Activated naive CD8-positive, alpha-beta T cell treated with anti-CD3 and anti-CD28 coated beads for 36 hours (primary cell): ENCODE measurements at places on chromosomes 16 and 17.
A peak's percentile ranks its signal among the peaks of the same experiment; 100 is the strongest.

DNA sequence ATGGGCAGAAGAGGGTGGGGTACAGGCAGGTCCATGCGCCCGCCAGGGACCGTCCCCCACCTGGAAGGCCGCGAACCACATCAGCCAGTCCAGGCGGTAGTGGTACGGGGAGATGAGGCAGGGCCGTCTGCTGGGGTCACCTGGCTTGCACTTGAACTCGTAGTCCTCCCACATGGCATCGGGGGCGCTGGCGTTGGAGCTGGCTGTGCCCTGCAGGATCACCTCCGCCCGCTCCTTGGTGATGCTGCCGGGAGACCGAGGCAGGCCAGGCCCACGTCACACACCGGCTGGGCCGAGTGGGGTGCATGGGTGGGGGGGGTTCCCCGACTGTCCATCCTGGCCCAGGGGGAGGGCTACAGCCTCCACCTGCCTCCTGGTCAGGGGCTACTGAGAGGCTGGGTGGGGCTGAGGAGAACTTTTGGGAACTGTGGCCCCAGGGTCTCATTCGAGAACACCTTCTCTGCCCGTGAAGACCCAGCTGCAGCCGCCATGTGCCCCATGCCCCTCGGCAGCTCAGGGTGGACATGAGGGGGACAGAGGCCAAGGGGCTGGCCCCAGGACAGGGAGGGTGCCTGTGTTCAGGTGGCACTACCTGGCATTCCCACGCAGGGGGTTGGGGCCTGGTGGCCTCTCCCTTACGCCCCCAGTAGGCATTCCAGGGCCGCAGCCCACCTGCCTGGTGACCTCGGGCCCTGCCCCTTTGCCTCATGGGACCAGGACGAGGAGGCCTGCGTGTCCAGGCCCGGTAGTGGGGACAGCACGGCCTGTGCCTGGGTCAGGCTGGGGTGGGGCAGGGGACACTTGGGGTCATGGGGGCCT is 69.5 kb upstream of the GNG13 start:
- no peak overlapping the region for H3K27ac ChIP-seq
- no peak for DNase-seq
- peaks cover 5% of the 10 kb centered on the region for H3K36me3 ChIP-seq
- H3K4me1 ChIP-seq: no peaks in the 10 kb centered on the region

DNA sequence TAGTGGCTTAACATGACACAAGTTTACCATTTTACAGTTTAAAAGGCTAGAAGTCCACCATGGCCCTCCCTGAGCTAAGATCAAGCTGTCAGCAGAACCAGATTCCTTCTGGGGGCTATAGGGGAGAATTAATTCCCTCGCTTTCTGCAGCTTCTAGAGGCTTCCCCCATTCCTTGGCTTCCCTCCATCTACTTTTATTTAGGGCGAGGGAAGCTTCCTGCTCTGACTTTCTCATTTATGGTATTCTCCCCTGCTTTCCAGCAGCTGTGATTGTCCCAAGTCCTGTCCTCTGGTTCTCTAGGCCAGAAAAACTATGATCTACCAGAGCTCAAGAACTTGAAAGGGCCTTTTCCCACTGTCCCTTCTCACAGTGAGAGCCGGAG is 4.3 kb downstream of the CETP start:
- H3K27me3 ChIP-seq: no peaks in the 10 kb centered on the region
- H3K4me3 ChIP-seq: peak overlapping the region; percentile 22
- H3K27ac ChIP-seq: peak overlapping the region; percentile 87

- H3K36me3 ChIP-seq: no peaks in the 10 kb centered on the region
- H3K27me3 ChIP-seq: peaks cover 49% of the 10 kb centered on the region
- H3K4me1 ChIP-seq: no peaks in the 10 kb centered on the region
- no peak overlapping the region for H3K27ac ChIP-seq
- H3K4me3 ChIP-seq: no peak overlapping the region
- no peak for DNase-seq
These were observed 3.3 kb upstream of the CA7 start for GRCh38 chr16:66840883-66841282.

GRCh38 chr16:89404561-89404960 is 85.8 kb downstream of the ANKRD11 start:
- H3K27me3 ChIP-seq: no peaks in the 10 kb centered on the region
- H3K36me3 ChIP-seq: peaks cover 22% of the 10 kb centered on the region
- H3K4me1 ChIP-seq: peaks cover 75% of the 10 kb centered on the region
- H3K27ac ChIP-seq: peak overlapping the region; percentile 88
- no peak for DNase-seq

DNA sequence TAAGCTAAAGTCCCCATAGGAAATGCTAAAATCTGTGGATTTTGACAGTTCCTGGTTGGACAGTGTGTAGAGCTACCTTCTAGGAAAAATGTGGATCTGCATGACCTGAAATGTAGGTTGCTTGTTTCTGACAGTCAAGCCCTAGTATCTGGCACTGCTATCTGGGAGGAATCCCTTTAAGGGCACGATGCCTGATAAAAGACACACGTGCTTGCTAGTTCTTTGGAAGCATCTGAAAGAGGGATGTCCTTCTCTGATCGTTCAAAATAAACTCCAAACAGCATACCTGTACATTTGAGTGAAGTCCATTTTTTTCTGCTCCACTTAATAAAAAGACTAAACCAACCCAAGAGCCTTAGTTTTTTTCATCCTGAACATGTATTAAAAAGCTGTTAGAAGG is 101.3 kb downstream of the CDK5R1 start:
- peaks cover 3% of the 10 kb centered on the region for H3K36me3 ChIP-seq
- H3K27ac ChIP-seq: no peak overlapping the region
- no peak overlapping the region for H3K4me3 ChIP-seq
- no peaks in the 10 kb centered on the region for H3K27me3 ChIP-seq
- no peak for DNase-seq
- peaks cover 11% of the 10 kb centered on the region for H3K4me1 ChIP-seq

DNA sequence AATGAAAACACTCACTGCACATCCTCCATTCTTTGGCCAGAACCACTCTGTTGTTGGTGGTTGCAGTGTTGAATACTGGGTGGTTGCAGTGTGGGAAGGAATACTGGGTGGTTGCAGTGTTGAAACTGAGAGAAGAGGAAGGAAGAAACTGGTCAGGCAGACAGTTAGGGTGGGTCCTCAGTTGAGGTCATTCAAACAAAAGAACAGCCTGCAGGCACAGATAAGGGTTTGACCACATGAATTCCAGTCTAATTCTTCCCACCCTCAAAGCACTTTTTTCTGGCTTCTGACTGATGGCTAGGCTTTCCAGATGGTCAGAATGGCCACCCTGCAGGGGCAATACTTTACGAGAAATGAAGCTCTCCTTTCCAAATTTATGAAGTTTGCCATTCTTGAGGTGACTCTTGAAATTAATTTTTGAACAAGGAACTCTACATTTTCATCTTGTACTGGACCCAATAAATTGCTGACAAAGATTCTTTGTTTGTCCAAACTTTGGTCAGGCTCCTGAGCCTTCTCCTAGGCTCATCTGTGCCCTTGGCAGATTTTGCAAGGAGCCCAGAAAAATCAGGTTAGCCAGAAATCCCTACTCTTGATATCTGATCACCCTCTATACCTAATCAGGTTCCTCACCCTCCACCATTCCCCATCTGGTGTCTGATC is 596.6 kb upstream of the CDH5 start:
- H3K27ac ChIP-seq: no peak overlapping the region
- peaks cover 6% of the 10 kb centered on the region for H3K27me3 ChIP-seq
- no peaks in the 10 kb centered on the region for H3K36me3 ChIP-seq
- H3K4me1 ChIP-seq: no peaks in the 10 kb centered on the region
- H3K4me3 ChIP-seq: no peak overlapping the region
- DNase-seq: no peak

GRCh38 chr16:52538511-52538910 is 8.4 kb downstream of the TOX3 start:
- no peak overlapping the region for H3K27ac ChIP-seq
- no peak for DNase-seq
- H3K4me1 ChIP-seq: no peaks in the 10 kb centered on the region
- H3K36me3 ChIP-seq: no peaks in the 10 kb centered on the region
- H3K27me3 ChIP-seq: peaks cover 6% of the 10 kb centered on the region

- H3K27ac ChIP-seq: no peak overlapping the region
- H3K27me3 ChIP-seq: no peaks in the 10 kb centered on the region
- H3K4me1 ChIP-seq: peaks cover 10% of the 10 kb centered on the region
- no peak for DNase-seq
These were observed 9.1 kb downstream of the TFAP4 start for GRCh38 chr16:4263504-4264436.
